ENCODE measurements at places on chromosomes 1 and 21.

DNA sequence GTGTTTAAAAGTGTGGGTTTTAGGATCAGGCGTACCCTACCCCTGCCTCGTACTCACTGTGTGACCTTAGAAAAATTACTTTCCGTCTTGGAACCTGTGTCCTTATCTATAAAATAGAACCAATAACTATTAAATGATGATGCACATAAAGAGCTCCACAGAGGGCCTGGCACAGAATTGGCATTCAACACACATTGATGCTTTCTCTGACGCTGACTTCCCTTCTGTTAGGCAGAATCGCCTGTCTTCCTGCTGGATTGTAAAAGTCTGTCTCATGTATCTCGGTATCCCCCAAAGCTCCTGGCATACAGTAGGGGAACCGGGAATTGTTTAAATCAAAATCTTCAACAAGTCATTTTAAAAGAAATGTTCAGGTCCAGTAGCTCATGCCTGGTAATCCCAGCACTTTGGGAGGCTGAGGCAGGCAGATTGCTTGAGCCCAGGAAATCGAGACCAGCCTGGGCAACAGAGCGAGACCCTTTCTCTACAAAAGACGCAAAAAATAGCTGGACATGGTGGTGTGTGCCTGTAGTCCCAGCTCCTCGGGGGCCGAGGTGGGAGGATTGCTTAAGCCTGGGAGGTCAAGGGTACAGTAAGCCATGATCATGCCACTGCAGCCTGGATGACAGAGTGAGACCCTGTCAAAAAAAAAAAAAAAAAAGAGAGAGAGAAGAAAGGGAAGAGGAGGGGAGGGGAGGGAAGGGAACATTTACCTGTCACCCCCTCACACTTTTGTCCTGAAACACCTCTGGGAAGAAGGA lies 41.3 kb upstream of the FHAD1 start:
- no peak for DNase-seq

DNA sequence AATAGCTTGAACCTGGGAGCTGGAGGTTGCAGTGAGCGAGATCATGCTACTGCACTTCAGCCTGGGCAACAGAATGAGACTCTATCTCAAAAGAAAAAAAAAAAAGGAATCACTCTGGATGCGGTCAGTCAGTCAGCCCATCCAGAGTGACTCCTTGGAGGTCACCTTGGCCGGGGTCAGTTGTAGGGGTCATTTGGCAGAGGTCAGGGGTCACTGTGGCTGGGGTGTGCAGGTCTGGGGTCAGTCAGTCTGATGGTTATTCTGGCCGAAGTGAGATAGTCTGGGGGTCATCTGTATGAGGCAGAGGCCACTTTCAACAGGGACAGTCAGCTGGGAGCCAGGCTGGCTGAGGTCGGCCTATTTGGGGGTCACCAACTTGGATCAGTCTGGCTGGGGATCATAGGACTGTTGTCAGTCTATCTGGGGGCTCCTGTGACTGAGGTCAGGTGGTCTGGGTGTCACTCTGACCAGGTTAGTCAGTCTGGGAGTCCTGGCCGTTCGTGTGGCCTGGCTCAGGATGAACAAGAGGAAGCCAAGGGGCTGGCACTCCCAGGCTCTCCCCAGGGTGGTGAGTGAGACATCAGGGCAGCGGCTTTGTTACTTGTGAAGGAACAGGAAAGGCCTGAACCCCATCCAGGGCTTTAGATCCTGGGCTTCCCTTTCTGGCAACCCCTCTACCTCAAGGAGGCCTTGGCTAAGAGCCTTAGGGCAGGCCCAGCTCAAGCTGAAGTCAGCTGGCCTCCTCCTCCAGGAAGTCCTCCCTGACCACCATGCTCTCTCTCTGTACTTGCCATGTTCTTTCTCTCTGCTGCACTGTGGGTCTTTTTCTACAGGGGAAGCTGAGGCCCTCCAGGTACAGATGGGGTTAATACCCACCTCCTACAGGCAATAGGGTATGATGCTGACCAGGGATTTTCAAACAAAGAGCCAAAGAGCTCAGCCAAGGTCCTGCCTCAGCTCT lies 15.1 kb downstream of the PTPRU start:
- DNase-seq: no peak

DNA sequence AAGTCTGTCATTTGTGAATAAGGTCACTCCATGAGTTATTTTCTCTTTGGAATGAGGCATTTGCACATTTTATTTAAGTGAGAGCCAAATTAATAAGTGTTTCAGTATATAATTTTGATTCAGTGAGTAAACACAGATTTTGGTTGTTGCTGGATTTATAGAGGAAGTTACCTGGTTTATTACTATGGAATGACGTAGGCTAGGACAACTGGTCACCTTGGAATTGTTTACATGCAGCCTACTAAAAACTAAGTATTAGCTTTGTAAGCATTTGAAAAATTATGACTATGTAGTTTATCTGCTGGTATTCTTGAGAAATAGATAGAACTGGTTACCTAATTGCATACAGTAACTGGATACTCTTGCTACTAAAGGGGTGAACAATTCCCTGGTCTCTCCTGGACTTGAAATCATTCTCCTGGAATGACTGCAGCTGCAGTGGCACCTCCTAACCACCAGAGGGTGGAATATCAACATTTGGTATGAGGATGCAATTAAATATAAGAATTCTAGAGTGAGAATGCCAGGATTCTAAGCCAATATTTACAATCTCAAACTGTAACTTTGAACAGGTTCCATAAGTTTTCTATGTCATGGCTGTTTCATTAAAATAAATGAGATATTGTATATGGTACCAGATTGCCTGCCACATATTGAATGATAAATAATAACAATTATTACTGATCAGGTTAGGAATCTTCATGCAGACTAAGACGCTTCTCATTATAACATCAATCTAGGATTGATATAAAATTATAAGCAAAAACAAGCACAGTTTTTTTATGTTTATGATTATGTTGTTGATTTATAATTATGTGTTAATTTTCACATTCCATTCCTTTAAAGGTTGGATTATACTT lies 3.5 kb upstream of the KRTAP27-1 start:
- DNase-seq: no peak

DNA sequence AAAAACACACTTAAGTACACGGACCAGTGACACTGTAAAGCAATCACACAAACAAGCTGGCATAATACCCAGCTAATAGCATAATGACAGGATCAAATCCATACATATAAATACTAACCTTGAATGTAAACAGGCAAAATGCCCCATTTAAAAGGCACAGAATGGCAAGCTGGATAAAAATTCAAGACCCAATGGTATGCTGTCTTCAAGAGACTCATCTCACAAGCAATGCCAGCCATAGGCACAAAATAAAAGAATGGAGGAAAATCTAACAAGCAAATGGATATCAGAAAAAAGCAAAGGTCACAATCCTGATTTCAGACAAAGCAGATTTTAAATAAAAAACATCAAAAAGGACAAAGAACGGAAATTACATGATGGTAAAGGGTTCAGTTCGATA lies 79.1 kb upstream of the PTGFR start:
- no peak for DNase-seq

- no peak for DNase-seq
Observed at GRCh38 chr1:91549041-91549735, 48.5 kb downstream of the CDC7 start.

- DNase-seq: no peak
Observed at GRCh38 chr21:26067836-26068594, 102.6 kb downstream of the APP start.

DNA sequence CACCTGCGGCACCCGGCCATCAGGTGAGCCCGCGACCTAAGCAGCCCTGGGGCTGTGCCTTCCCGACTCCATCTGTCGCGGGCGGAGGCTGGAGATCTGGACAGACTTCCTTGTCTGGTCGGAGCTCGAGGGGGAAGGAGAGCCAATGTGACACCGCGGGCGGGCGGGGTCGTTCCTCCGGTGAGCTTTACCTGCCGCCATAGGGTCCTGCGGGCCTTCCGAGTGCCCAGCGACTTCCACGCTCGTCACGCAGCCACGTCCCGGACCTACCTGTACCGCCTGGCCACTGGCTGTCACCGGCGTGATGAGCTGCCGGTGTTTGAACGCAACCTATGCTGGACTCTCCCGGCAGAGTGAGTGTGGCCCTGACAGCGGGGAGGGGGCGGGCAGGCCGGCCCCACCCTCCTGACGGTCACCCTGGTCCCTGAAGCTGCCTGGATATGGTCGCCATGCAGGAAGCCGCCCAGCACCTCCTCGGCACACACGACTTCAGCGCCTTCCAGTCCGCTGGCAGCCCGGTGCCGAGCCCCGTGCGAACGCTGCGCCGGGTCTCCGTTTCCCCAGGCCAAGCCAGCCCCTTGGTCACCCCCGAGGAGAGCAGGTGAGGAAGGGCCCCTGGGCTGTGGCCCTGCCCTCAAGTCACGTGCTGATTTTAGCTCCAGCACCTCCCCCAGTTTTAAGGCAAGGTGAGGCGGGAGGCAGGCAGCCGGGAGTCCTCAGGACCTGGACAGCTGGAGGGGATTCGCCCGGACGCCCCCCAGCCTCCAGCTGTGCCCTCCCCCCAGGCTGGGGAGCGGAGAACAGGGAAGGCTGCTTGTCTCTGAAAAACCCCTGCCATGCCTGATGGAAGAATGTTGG lies 1.1 kb downstream of the PUSL1 start:
- no peak for DNase-seq

DNA sequence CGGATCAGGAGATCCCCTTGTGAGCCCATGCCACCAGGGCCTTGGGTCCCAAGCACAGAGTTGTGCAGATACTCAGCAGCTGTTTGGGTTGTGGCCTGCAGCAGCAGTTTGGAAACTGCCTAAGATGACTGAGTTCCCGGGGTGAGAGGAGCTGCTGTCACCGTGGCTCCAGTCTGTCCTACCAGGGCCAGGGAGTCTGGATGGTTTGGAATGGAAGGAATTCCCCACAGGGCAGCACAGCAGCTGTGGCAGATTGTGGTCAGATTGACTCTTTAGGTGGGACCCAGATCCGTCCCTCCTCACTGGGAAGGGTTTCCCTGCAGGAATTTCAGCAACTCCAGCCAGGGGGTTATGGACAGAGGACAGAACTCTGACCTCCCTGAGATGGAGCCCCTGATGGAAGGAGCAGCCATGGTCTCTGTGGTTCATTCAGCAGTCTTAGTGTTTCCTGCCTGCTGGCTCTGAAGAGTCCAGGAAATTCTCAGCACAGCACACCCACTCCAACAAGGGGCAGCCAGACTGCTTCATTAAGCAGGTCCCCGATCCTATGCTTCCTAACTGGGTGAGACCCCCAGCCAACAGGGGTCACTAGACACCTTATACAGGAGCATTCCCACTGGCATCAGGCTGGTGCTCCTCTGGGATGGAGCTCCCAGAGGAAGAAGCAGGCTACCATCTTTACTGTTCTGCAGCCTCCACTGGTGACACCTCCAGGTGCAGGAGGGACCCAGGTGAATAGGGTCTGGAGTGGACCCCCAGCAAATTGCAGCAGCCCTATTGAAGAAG lies 51.5 kb upstream of the TNFSF4 start:
- DNase-seq: no peak

- no peak for DNase-seq
Observed at GRCh38 chr1:243946946-243947345, 96.9 kb upstream of the AKT3 start.

DNA sequence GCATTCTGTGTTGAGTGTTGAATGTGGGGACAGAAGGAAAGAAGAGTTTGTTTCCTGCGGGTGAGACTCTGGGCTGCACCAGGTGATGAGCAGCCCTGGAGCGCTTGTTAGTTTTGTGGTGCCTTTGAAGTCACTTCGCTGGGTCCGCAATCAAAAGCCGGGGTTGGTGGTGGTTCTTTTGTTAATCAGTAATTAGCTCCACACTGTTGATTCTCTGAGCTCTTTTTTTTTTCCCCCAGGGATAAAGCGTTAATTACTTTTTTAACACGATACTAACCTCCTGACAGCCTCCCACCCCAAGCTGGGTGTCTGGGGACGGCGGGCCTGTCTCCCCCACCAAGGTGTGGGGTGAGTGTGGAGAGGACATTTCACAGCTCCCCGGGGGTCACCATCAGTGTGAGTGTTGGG lies 56.6 kb downstream of the AGPAT3 start:
- peak; percentile 57 for DNase-seq

GRCh38 chr1:28860332-28861073 lies 48.5 kb downstream of the OPRD1 start:
- no peak for DNase-seq

DNA sequence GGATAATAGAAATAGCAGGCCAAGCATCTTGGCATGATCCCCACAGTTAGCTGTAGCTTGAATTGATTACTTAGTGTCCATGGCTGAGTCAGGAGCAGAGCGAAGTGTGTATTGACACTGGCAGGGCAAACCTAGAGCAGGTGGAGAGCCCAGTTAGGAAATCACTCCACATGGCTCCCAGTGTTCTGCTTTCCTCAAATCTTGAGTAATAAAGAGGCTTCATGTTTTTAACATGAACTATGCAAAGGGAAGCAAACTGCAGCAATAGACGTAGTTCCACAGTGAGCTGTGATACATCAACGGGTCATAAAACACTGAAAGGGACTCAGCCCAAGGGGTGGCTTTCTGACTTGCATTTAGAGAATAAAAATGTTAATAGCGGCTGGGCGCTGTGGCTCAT lies 28.9 kb downstream of the RHEX start:
- no peak for DNase-seq

DNA sequence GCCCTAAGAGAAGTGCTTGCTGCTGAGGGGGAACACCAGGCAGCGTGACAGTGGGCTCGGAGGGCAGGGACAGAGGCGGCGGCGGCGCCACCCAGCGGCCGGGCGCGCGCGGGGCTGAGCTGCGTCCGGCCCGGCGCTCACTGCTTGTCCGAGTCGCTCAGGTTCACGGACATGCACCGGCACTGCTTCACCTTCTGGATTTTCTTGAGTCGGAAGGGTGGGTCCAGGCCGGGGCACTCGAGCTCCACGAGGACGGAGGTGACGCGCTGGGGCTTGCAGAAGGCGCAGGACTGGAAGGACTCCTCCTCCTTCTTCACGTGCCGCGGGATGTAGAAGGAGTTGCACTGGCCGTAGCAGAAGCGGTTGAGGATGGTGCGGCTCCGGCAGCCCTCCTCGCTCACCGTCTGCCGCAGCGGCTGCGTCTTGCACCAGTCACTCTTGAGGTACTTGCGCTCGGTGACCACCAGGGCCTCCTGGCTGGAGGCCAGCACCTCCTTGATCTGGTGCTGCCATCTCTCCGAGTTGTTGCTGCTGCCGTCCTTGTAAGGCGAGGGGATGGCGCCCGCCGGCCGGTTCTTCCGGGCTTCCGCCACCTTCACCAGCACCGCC lies 119.0 kb downstream of the GREM2 start:
- no peak for DNase-seq

DNA sequence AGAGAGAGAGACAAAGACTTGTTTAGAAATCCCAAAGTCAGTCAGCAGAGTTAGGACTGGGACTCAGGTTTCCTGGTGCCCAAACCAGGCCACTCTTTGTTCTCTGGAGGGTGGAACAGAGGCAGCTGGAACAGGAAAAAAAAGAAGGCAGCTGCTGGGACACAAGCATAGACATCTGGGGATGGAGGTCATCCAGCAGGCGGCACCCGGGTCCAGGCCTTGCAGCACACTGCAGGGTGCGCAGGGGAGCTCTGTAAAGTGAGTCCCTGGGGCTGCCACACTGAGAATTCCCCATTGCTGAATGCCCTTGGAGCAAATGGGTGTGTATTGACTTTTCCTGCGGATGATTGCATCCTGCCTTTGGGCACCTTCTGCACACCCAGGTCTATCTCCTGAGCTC lies 222.9 kb upstream of the CSF3R start:
- no peak for DNase-seq
